Hippocampal formation (tissue), 2 donors: ENCODE measurements at places on chromosomes 11 and 22.

GRCh38 chr22:36147196-36147791 is 13.3 kb downstream of the APOL3 start:
- DNase-seq: no peak

GRCh38 chr11:75063741-75064314 is 32.8 kb downstream of the OR2AT4 start:
- no peak for DNase-seq

- DNase-seq: no peak
Measured at GRCh38 chr11:75199412-75199955, 41.1 kb upstream of the TPBGL start.

GRCh38 chr22:31244943-31245451 is 32.9 kb downstream of the LIMK2 start:
- DNase-seq: no peak

DNA sequence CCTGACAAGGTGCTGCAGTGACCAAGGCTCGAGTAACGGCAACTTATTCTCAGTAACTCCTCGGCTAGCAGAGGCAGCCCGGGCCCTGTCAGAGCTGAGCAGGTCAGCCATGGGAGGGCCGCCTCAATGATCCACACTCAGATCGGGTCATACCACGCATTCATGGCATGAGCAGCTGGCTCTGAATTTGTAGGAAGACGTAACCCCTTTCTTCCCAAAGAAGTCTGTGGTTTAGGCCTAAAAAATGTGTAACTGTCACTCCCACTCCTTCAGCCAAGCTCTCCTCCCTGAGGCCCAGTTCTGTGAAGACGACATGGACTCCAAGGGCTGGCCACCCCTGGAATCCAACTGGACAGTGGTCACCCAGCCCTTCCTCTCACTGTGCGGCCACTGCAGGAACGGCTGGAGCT is 30.0 kb downstream of the PPP2R1B start:
- DNase-seq: no peak

GRCh38 chr11:2583605-2583958 is 116.2 kb downstream of the KCNQ1OT1 start:
- DNase-seq: no peak

- no peak for DNase-seq
Measured at GRCh38 chr22:28112548-28113043, 193.5 kb upstream of the PITPNB start.

GRCh38 chr22:49296561-49296960 is 531.1 kb downstream of the BRD1 start:
- no peak for DNase-seq

GRCh38 chr22:32748509-32748908 is 53.0 kb upstream of the TIMP3 start:
- no peak for DNase-seq

DNA sequence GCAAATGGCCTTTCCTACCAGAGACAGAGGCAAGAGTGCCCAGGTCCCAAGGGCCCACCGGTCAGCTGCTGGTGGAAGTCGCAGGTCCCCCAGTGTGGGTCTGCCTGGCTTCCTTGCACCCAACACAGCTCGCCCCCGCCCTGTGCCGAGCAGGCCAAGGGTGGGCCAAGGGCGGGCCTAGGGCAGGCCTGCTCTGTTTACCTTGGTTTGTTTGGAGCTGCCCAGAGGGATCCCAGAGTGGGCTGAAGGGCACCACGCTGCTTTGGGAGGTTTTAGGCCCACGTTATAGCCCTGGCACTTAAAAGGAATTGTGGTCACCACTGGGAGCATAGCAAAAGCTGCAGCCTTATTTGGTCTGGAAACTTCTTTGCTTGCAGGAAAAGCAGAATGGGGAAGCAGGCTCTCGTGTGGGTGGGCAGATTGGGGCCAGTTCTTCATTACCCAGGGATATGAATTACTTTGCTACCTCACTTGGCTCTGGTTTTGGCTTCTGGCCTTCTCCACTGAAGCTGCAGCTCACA is 38.0 kb downstream of the MRGPRD start:
- DNase-seq: no peak

DNA sequence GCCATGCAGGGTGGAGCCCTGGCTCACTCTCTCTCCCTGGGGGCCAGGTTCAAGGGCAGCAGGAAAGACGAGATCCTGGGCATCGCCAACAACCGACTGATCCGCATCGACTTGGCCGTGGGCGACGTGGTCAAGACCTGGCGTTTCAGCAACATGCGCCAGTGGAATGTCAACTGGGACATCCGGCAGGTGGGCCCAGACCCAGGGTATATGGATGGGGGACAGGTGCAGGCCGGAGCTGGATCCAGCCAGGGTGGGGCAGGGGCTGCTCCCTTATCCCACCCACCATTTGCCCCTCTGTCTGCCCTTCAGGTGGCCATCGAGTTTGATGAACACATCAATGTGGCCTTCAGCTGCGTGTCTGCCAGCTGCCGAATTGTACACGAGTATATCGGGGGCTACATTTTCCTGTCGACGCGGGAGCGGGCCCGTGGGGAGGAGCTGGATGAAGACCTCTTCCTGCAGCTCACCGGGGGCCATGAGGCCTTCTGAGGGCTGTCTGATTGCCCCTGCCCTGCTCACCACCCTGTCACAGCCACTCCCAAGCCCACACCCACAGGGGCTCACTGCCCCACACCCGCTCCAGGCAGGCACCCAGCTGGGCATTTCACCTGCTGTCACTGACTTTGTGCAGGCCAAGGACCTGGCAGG is 2.9 kb downstream of the TRPT1 start:
- no peak for DNase-seq

DNA sequence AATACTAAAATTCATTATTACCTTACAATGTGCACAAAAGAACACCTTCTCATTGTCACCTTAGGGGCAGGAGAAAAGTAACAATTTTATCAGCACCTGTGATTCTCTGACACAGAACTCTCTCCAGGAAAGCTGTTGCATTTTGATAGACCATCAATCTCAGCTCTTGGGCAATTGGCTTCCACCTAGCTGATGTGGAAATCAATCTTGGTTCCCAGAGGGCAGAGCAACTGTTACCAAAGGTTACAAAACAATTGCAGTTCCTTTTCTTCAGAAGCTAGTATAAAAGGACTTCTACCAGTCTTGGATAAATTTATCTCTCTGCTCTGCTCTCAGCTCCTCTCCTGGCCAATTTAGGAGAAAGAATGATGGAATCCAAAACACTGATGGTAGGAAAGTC is 157.8 kb upstream of the DDI1 start:
- no peak for DNase-seq

DNA sequence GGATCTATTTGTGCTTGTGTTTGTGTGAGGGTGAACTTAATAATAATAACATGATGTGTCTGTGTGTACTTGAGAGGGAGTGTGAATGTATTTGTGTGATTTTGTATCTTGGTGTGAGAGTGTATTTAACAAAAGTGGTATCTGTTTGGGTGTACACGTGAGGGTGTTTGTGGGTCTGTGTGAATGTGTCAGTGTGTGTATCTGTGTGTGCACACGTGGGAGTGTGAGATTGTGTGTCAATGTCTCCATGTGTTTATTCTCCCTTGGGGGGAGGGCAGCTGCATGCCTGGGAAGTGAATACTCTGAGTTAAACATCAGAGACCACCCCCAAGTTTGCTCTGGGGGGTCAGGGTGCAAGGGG is 15.0 kb upstream of the RPS19BP1 start:
- no peak for DNase-seq

DNA sequence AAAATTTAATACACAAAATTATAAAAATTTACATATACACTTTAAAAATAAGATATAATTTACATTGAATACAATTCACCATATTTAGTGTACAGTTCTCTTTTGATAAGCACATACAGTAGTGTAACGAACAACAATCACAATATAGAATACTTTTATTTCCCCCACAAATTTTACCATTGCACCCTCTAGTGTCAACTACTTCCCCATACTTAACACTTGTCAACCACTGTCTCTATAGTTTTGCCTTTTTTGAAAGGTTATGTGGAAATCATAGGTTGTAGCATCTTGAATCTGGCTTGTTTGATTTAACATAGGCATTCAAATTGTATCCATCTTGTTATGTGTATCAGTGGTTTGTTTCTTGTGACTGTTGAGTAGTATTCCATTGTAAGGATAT is 21.3 kb upstream of the PANX1 start:
- no peak for DNase-seq

- no peak for DNase-seq
Measured at GRCh38 chr11:76237914-76238313, 31.6 kb upstream of the WNT11 start.
